ENCODE measurements at places on chromosomes 12 and 14. TPM values are rescaled to one million over a fixed set of nuclear protein-coding genes. Genes with fewer than 3 reads are reported as not detected.

DNA sequence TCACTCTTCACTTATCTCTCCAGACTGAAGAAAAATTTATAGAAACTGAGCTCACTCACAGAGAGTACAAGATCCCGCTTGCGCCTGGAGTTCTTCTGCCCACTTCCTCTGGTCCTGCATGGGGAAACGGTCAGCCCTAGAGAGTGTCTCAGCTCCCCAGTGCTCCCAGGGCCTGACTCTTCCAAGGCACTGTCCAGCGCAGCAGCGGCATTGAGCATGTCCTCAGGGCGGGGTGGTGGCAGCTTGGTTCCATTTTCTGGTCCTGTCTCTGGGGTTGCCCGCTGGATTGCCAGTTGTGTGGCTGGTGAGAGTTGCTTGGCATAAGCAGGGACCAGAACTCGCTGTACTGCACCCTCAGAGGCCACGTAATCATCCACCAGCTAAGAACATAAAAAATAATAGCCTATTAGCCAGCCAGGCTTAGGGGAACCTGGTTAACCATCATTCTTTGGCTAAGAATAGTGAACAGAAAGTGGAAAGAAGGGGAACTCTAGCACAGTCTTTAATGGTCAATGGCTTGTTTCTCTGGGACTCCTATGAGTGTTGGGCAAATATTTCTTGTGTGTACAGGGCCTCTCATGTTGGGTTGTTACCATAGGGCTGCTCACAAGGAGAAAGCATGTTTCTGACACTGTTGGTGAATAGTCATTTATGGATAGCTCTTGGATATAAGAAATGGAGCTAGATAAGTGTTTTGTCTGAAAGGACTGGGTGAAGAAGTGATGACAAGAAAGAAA, 13.7 kb upstream of the AJUBA start:
- DNase-seq, result no peak
- no peak overlapping the region for H3K27ac ChIP-seq
- no peaks in the 10 kb centered on the region for H3K27me3 ChIP-seq

DNA sequence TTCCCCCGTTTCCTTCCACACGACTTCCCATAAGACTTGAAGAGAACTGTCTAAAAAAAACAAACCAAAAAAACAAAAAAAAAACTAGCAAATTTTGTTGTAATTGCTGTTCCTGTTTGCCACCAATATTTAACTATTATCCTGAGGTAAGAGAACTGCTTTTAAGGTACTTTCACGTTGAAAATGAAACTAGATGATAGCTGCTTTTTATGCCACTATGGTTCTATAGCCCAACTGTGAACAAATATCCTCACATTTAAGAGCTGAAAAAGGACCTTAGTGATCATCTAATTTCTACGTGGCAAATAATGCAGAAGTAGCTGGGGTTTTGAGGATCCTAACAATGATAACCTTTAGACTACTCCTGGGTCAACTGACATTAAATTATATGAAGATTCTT, 98.6 kb downstream of the TAOK3 start:
- H3K27ac ChIP-seq, result no peak overlapping the region
- H3K4me1 ChIP-seq, result no peaks in the 10 kb centered on the region
- no peak for DNase-seq
- no peaks in the 10 kb centered on the region for H3K27me3 ChIP-seq
- no peak overlapping the region for H3K4me3 ChIP-seq

DNA sequence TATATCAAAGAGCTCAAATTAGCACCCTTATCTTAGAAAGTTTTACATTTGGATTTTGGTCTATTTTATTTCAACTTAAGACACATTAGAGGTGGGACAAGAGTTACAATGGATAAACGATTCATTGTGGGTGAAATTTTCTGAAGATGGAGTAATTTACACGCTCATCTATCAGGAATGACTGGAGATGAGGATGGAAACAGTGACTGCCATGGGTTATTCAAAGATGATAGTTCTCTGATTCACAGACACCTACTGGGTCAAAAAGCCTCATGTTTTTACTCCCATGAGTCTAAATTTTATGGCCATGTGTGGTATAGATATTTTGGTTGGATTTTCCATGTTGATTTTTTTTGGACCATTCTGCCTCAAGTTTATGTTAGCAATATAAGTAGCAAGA, 22.1 kb downstream of the SAMD4A start:
- no peaks in the 10 kb centered on the region for H3K27me3 ChIP-seq
- H3K4me3 ChIP-seq, result no peak overlapping the region
- H3K27ac ChIP-seq, result no peak overlapping the region
- H3K36me3 ChIP-seq, result no peaks in the 10 kb centered on the region

DNA sequence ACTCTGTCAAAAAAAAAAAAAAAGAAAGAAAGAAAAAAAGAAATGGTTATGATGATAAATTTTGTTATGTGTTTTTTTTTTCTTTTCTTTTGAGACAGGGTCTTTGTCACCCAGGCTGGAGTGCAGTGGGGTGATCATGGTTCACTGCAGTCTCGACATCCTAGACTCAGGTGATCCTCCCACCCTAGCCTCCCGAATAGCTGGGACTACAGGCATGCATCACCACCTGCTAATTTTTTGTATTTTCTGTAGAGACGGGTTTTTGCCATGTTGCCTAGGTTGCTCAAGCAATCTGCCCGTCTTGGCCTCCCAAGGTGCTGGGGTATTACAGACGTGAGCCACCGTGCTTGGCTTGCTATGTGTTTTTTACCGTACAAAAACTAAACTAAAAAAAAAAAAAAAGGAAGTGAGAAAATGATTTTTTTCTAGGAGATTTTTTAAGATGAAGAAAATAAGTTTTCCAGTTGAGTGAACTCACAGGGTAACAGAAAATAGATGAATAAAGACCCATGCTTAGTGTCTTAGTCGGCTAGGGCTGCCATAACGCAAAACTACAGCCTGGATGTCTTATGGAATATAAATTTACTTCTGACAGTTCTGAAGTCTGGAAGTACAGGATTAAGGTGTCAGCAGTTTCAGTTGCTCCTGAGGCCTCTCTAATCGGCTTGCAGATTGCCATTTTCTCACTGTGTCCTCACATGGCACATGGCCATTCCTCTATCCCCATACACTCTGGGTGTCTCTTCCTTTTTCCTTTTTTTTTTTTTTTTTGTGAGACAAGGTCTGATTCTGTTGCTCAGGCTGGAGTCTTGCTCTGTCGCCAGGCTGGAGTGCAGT, 13.2 kb upstream of the APOF start:
- DNase-seq, result peak; percentile 69
- no peak overlapping the region for H3K27ac ChIP-seq
- no peak overlapping the region for H3K4me3 ChIP-seq
- no peaks in the 10 kb centered on the region for H3K36me3 ChIP-seq

- H3K36me3 ChIP-seq, result no peaks in the 10 kb centered on the region
- no peak overlapping the region for H3K4me3 ChIP-seq
- no peak overlapping the region for H3K27ac ChIP-seq
- H3K4me1 ChIP-seq, result peaks cover 37% of the 10 kb centered on the region
Observed at GRCh38 chr12:113468365-113469223, 3.1 kb downstream of the LHX5 start.

- no peak overlapping the region for H3K4me3 ChIP-seq
- H3K27ac ChIP-seq, result no peak overlapping the region
- DNase-seq, result no peak
- no peaks in the 10 kb centered on the region for H3K27me3 ChIP-seq
- no peaks in the 10 kb centered on the region for H3K36me3 ChIP-seq
- H3K4me1 ChIP-seq, result peaks cover 11% of the 10 kb centered on the region
Observed at GRCh38 chr12:75476071-75476470, 4.5 kb upstream of the GLIPR1 start.

GRCh38 chr12:50971946-50972345, 19.6 kb downstream of the HIGD1C start:
- no peaks in the 10 kb centered on the region for H3K36me3 ChIP-seq
- no peak overlapping the region for H3K4me3 ChIP-seq
- H3K27ac ChIP-seq, result no peak overlapping the region
- no peaks in the 10 kb centered on the region for H3K27me3 ChIP-seq

- peaks cover 3% of the 10 kb centered on the region for H3K4me1 ChIP-seq
- no peaks in the 10 kb centered on the region for H3K36me3 ChIP-seq
- DNase-seq, result no peak
- H3K27ac ChIP-seq, result no peak overlapping the region
Observed at GRCh38 chr12:580813-581212, 82.4 kb downstream of the NINJ2 start.

GRCh38 chr12:68264857-68265256, 11.5 kb upstream of the IL22 start:
- no peak for DNase-seq
- no peaks in the 10 kb centered on the region for H3K4me1 ChIP-seq
- H3K4me3 ChIP-seq, result no peak overlapping the region
- no peaks in the 10 kb centered on the region for H3K36me3 ChIP-seq

DNA sequence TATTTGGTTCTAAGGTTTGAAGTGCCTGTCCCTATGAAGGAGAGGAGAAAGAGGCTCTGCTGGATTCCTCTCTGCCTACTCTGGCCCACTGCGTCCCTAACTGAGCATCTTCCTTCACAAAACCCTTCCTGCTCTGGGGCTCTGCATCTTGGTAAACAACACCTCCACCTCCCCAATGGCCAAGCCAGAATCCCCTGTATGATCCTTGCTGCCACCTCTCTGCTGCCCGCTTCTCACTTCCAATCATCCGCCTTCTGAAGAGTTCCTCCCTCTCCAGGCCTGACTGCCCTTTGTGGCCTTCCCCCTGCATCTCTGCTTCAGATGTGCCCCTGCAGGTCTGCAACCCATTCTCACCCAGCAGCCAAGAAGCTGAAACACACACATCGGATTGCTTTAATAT, 110.6 kb upstream of the RPH3A start:
- no peaks in the 10 kb centered on the region for H3K4me1 ChIP-seq
- H3K27me3 ChIP-seq, result no peaks in the 10 kb centered on the region
- no peak overlapping the region for H3K4me3 ChIP-seq
- DNase-seq, result no peak

GRCh38 chr12:98738002-98738401, 92.9 kb downstream of the APAF1 start:
- no peak overlapping the region for H3K4me3 ChIP-seq
- no peaks in the 10 kb centered on the region for H3K27me3 ChIP-seq
- DNase-seq, result no peak
- no peaks in the 10 kb centered on the region for H3K4me1 ChIP-seq

GRCh38 chr12:53171725-53172329, 8.7 kb upstream of the ZNF740 start:
- H3K36me3 ChIP-seq, result no peaks in the 10 kb centered on the region
- no peak overlapping the region for H3K4me3 ChIP-seq
- no peak for DNase-seq

- no peaks in the 10 kb centered on the region for H3K4me1 ChIP-seq
- no peaks in the 10 kb centered on the region for H3K36me3 ChIP-seq
- H3K27ac ChIP-seq, result no peak overlapping the region
- H3K4me3 ChIP-seq, result no peak overlapping the region
Observed at GRCh38 chr12:32921397-32921796, 24.8 kb upstream of the PKP2 start.

- H3K4me1 ChIP-seq, result no peaks in the 10 kb centered on the region
- no peaks in the 10 kb centered on the region for H3K36me3 ChIP-seq
- DNase-seq, result no peak
- H3K4me3 ChIP-seq, result no peak overlapping the region
Observed at GRCh38 chr12:51245476-51246253, 7.0 kb downstream of the DAZAP2 start.

GRCh38 chr12:127360580-127360979, 906.4 kb upstream of the TMEM132C start:
- H3K4me3 ChIP-seq, result no peak overlapping the region
- H3K4me1 ChIP-seq, result no peaks in the 10 kb centered on the region
- H3K36me3 ChIP-seq, result no peaks in the 10 kb centered on the region
- no peak overlapping the region for H3K27ac ChIP-seq

DNA sequence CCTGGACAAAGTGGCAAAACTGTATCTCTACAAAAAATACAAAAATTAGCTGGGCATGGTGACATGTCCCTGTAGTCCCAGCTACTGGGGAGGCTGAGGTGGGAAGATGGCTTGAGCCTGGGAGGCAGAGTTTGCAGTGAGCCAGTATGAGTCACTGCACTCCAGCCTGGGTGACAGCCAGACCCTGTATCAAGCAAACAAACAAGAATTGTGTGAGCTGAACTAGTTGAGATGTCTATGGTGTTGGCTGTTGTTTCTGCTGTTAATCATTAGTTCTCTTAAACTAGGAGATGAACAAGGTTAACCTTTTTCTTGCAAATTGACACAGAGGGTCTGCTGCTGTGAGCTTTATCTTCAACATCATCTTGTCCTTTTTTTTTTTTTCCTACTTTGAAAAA, 23.6 kb downstream of the RASSF3 start:
- no peaks in the 10 kb centered on the region for H3K36me3 ChIP-seq
- DNase-seq, result peak; percentile 70
- no peak overlapping the region for H3K27ac ChIP-seq
- H3K27me3 ChIP-seq, result no peaks in the 10 kb centered on the region

DNA sequence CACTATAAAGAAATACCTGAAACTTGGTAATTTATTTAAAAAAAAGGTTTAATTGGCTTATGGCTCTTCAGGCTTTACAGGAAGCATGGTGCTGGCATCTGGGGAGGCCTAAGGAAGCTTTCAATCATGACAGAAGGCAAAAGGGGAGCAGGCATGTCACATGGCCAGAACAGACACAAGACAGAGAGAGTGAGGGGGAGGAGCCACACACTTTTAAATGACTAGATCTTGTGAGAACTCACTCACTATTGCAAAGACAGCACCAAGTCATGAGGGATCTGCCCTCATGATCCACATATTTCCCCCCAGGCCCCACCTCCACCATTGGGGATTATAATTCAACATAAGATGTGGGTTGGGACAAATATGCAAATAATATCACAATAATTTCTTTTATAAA, 355.6 kb downstream of the DAD1 start:
- no peak overlapping the region for H3K4me3 ChIP-seq
- H3K36me3 ChIP-seq, result no peaks in the 10 kb centered on the region
- no peak overlapping the region for H3K27ac ChIP-seq

GRCh38 chr12:93453633-93454032, 11.9 kb upstream of the UBE2N start:
- DNase-seq, result no peak
- H3K4me3 ChIP-seq, result no peak overlapping the region
- H3K27me3 ChIP-seq, result no peaks in the 10 kb centered on the region
- no peaks in the 10 kb centered on the region for H3K36me3 ChIP-seq

- H3K27ac ChIP-seq, result no peak overlapping the region
- H3K27me3 ChIP-seq, result no peaks in the 10 kb centered on the region
- no peak for DNase-seq
- no peaks in the 10 kb centered on the region for H3K4me1 ChIP-seq
- H3K36me3 ChIP-seq, result no peaks in the 10 kb centered on the region
- H3K4me3 ChIP-seq, result no peak overlapping the region
Observed at GRCh38 chr14:37453985-37454384, 141.1 kb downstream of the FOXA1 start.

Gene NEDD8
- total RNA-seq, result 44.1 TPM

Gene CTSG
- not detected for total RNA-seq

Gene ANO6
- 53.5 TPM for total RNA-seq

Gene ITGB7
- 4.8 TPM for total RNA-seq

Gene NTS
- total RNA-seq, result 72.8 TPM

Gene OXA1L
- 77.6 TPM for total RNA-seq

Gene DPPA3
- total RNA-seq, result not detected

Gene PDZRN4
- 14.0 TPM for total RNA-seq

Gene STAC3
- total RNA-seq, result 1.9 TPM

Gene ARMH4
- total RNA-seq, result 3.2 TPM

Gene DTX1
- 3.1 TPM for total RNA-seq

Gene CEBPE
- total RNA-seq, result not detected

All from Peyer's patch (tissue), 4 donors.